Liver (tissue), 10 donors: ENCODE measurements at places on chromosomes 3 and 15. TPM values are rescaled to one million over a fixed set of nuclear protein-coding genes. Genes with fewer than 3 reads are reported as not detected.

DNA sequence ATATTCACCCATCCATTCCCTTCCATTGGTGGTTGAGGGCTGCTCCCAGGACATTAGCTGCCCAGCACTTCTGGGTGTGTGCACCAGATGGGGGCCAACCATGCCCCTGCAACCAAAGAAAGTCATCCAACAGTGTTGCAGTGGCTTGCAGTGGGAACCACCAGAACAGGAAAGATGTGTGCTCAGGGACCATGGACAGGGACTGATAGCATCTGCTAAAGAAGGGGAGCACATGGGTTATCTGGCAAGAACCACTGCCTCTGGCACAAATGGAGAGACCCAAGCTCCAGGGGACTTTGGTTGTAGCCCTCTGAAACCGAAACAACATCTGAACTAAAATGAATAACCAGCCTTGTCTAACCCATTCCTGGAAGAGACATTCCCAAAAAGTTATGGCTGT lies 8.1 kb downstream of the DCLK3 start:
- H3K27ac ChIP-seq, result no peak overlapping the region
- no peaks in the 10 kb centered on the region for H3K27me3 ChIP-seq
- no peak for DNase-seq
- no peaks in the 10 kb centered on the region for H3K36me3 ChIP-seq

DNA sequence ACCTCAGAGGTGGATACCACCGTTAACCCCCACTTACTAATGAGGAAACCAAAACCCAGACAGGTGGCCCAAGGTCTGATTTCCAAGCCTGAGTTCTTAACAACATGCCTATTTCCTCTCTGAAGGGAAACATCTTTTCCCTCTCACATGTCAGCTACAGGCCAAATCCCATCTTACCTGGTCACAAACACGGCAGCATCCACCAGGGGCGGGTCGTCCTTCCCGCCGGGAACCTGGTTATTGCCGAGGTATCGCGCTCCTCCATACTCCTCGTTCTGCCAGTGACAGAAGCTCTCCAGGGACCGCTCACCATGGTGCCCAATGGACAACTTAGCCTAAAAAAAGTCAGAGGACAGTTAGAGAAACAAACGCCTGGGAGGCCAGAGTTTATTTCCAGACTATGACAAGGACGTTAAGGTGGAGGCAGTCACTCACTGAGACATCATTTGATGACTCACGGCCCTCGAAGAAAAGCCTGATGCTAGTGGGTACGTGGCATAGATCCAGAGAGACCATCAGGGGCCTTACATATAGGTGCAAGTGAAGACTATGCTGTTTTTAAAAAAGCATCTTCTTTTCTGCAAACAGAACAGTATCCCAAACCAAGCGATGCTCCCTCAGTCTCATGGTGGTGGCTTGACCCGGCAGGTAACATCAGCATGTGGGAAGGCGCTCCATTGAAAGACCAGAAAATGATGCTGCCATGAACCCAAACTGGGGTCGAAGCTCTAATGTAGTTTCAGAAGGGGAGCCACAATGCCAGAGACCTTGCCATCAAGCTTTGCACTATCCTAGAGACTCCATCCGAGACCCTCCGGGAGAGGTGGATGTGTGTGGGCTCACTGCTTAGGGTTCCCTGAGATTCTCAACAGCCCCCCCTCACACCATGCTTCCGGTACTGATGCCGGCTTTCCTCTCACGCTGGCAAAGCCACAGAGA lies 80.2 kb downstream of the ADAMTS17 start:
- H3K36me3 ChIP-seq, result peaks cover 19% of the 10 kb centered on the region
- H3K4me3 ChIP-seq, result no peak overlapping the region
- no peak overlapping the region for H3K27ac ChIP-seq
- no peak for DNase-seq
- no peaks in the 10 kb centered on the region for H3K4me1 ChIP-seq
- H3K27me3 ChIP-seq, result no peaks in the 10 kb centered on the region

DNA sequence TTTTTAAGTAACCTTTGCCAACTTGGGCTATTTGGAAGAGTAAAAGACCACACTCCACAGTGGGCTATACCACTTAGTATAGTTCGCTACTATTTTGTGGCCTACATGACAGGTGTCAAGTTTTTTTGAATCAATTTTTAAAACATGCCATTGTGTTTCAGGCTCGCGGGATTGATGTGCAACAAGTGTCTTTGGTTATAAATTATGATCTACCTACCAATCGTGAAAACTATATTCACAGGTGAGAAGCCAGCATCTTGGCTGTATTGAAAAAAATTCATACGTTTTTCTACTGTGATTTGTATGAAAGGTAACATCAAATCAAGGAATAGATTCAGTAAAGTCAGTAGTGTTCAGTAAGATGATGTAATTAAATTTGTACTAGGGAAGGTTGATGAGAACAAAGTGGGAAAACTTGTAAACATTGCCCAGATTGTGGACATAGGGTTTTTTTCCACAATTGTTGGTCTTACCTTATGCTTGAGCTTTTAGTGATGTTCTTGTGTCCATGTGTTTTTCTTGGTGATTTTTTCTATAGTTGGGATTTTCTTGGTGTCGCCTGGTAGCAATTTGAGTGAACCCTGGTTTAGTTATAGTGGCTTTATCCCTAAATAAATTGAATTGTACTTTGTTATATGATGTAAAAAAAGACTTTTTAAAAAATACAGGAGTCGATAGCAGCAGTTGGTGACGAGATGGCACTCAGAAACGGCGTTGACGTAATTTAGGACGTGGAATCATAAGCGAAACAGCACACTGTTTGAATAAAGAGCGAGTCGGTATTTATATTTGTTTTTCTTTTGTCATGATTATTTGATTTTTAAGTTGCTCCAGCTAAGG lies 4.5 kb downstream of the EIF4A2 start:
- DNase-seq, result no peak
- H3K36me3 ChIP-seq, result peaks cover 51% of the 10 kb centered on the region
- H3K4me1 ChIP-seq, result peaks cover 28% of the 10 kb centered on the region

- no peak overlapping the region for H3K4me3 ChIP-seq
- no peak for DNase-seq
- H3K4me1 ChIP-seq, result no peaks in the 10 kb centered on the region
- H3K27ac ChIP-seq, result peak overlapping the region; percentile 1
Observed at GRCh38 chr3:32577581-32578556, 7.2 kb upstream of the DYNC1LI1 start.

GRCh38 chr3:133256787-133257483 lies 142.9 kb upstream of the BFSP2 start:
- no peak for DNase-seq
- no peak overlapping the region for H3K27ac ChIP-seq
- no peaks in the 10 kb centered on the region for H3K27me3 ChIP-seq

GRCh38 chr3:112786002-112786590 lies 60.6 kb downstream of the CD200R1L start:
- no peaks in the 10 kb centered on the region for H3K4me1 ChIP-seq
- H3K27me3 ChIP-seq, result no peaks in the 10 kb centered on the region
- no peak for DNase-seq
- H3K4me3 ChIP-seq, result no peak overlapping the region
- no peak overlapping the region for H3K27ac ChIP-seq

DNA sequence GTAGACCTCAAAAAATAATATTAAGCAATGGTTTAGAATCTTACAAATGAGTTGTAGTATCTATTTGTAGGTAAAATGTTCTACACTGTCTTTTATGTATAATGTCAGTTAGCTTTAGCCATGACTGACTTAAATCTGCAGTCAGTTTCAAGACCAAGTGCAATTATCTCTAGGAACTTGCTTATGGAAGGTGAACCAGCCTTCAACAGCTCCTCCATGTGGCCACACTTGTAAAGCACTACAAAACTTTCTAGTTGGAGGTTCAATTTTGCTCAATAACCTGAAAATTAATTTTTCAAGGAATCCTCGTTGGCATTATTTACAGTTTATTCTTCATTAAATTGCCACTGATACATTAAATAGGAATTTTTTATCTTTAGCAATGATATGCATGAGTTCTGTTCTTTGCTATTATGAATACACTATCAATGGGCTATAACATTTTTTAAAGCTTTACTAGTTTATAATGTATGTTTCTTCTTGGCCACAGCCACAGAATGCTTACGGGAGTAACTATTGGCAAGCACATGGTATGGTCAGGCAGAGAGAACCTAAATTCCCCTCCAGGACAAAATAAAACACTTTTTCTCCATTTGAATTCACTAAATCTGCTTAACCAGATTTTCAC lies 315.3 kb upstream of the UBE2E2 start:
- DNase-seq, result no peak
- peaks cover 3% of the 10 kb centered on the region for H3K27me3 ChIP-seq
- no peaks in the 10 kb centered on the region for H3K36me3 ChIP-seq
- no peak overlapping the region for H3K4me3 ChIP-seq
- H3K4me1 ChIP-seq, result no peaks in the 10 kb centered on the region
- no peak overlapping the region for H3K27ac ChIP-seq

GRCh38 chr3:64027658-64028057 lies 4.4 kb upstream of the PSMD6 start:
- no peak overlapping the region for H3K4me3 ChIP-seq
- H3K27ac ChIP-seq, result no peak overlapping the region
- H3K27me3 ChIP-seq, result peaks cover 4% of the 10 kb centered on the region
- H3K36me3 ChIP-seq, result no peaks in the 10 kb centered on the region
- peaks cover under 1% of the 10 kb centered on the region for H3K4me1 ChIP-seq
- DNase-seq, result no peak

Gene SI
- not detected for total RNA-seq

Gene NEO1
- 9.9 TPM for total RNA-seq

Gene MKRN3
- 0.59 TPM for total RNA-seq
